Naive thymus-derived CD8-positive, alpha-beta T cell (primary cell): ENCODE measurements at places on chromosomes 5 and 9. TPM values are rescaled to one million over a fixed set of nuclear protein-coding genes. Genes with fewer than 3 reads are reported as not detected.

GRCh38 chr5:7395947-7396712, at the start of gene ADCY2:
TSS of gene ADCY2 (plus strand) at chr5:7396138. CDS start at chr5:7396297, 159 bp downstream.
- no peak for DNase-seq

Gene IFNA13
- total RNA-seq = not detected

DNA sequence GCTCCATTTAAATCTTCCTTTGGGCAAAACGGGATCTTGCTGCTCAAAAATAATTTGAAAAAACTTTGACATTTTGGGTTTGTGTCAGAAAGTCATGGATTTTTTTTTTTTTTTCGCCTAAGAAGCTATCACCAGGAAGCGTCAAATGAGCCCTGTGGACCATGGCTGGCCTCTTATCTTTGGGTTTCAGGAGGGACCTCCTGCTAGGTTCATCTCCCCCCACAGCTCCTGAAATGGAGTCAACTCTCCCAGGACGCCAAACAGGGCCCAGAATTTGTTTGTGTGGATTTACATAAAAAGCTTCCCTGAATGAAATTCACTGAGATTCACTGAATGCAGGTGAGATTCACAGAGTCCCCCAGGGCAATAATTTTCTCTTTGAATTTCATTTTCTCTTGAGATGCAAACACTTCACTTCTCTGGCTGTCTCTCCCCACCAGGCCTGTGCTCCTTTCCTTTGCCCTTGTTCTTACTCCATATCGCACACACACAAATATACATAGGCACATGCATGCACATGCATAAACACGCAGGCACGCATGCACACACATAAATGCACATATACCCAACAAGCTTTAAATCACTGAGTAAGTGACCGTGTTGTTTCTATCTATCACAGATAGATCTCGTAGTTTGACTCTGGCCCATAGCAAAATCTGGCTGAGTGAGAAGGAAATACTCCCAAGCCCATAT, 55.3 kb upstream of the GALNT10 start:
- no peak for DNase-seq

- DNase-seq = no peak
Observed at GRCh38 chr9:76464706-76465105, 5.7 kb downstream of the GCNT1 start.

GRCh38 chr5:1511651-1512540, 11.9 kb downstream of the LPCAT1 start:
- no peak for DNase-seq

Gene ENTR1
- total RNA-seq = 88.1 TPM

DNA sequence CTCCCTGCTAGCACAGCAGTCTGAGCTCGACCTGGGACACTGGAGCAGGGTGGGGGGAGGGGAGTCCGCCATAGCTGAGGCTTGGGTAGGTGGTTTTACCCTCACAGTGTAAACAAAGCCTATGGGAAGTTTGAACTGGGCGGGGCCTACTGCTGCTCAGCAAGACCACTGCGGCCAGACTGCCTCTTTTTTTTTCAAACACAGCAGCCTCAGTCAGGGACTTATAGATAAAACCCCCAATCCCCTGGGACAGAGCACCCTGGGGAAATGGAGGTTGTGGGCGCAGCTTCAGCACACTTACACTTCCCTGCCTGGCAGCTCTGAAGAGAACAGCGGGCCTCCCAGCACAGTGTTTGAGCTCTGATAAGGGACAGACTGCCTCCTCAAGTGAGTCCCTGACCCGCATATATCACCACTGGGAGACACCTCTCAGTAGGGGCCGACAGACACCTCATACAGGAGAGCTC, 151.1 kb upstream of the APC start:
- DNase-seq = no peak

DNA sequence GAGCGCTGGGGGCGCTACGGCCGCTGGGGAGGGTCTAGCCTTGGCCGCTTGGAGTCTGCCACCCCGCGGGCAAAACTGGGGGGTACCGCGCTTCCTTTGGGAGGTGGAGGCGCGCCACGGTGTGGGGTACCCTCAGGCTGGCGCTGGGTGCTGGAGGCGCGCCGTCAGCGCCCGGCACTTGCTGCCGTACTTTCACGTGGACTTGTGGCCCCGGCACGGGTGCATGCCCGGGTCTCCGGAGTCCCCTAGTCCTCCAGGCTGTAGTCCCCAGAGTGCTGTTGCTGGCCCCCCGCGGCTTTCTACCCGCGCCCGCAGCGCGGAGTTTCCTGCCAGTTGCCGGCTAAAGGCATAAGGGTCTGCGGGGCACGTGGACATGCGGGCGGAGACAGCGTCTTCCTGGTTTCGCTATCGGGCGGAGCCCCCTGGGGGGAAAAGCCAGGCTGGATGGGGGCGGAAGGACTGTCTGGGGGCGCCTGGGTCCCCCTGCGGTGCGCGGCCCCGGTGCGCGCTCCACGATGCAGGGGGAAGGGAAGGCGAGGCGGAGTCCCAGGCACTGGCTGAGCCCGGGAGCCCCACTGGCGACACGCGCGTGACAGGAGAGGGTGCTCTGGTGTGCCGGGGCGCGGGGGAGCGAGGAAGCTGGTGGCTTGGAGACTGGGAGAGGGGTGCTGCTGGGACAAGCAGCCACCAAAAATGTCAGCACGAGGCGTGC, 666 bp downstream of the PPARGC1B start:
- peak; percentile 63 for DNase-seq

DNA sequence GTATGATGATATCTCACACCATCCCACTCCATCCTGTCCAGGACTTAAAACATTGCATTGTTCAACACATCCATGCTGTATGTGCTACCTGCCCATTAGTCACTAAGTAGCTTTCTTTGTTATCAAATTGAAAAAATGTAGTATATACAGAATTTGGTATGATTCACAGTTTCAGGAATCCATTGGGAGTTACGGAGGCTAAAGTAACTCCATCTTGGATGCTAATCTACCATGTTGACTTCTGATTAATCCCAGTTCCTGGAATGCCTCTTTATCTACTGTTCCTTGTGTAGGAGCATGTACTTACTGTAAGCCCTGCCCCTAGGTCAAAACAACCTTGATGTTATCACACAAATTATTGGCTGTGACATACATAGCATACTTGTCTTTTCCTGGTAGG, 38.9 kb upstream of the FOXB2 start:
- no peak for DNase-seq

- DNase-seq = no peak
Observed at GRCh38 chr9:109349421-109349846, 28.6 kb upstream of the EPB41L4B start.

GRCh38 chr5:151093476-151093889, 12.6 kb upstream of the TNIP1 start:
- DNase-seq = no peak

DNA sequence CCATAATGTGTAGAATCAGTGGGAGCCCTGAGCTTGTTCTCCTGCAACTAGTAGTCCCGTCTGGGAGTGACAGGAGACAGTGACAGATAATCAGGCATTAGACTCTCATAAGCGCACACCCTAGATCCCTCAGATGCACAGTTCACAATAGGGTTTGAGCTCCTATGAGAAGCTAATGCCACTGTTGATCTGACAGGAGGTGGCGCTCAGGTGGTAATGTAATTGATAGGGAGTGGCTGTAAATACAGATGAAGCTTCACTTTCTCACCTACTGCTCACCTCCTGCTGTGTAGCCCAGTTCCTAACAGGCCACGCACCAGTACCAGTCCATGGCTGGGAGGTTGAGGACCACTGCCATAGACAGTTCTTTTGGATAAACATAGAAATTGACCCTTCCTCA, 188.7 kb downstream of the ROR2 start:
- DNase-seq = no peak

DNA sequence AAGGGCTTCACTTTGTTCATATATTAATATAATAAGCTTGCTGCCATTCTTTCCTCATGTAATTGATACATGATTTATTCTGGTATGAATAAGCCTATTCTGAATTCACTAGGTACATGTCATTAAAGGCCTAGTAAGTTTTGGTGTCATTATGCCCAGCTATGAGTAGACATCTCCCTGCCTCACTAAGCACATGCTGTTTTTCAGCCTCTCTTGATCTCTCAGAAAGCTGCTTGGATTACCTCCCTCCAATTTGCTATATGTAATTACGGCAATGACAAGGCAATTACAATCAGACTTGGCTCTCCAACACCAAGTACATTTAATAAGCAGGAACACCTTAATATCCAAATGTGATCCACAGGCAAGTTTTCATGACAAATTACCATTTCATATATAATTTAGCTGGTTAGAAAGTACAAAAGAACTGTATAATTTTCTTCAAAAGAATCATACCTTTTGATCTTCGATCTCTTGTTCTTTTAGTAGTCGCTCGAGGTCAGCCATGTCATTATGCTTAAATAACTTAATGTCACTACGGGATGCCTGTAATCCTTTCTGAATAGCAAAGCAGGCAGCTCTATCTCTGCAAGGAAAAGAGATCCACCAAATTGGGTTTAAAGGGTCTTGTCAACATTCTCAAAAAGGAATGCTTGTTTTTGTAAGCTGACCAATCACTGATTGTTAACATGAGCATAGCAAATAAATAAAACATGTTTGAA, 56.3 kb downstream of the SPTLC1 start:
- DNase-seq = no peak

Gene SARDH
- 8.7 TPM for total RNA-seq

DNA sequence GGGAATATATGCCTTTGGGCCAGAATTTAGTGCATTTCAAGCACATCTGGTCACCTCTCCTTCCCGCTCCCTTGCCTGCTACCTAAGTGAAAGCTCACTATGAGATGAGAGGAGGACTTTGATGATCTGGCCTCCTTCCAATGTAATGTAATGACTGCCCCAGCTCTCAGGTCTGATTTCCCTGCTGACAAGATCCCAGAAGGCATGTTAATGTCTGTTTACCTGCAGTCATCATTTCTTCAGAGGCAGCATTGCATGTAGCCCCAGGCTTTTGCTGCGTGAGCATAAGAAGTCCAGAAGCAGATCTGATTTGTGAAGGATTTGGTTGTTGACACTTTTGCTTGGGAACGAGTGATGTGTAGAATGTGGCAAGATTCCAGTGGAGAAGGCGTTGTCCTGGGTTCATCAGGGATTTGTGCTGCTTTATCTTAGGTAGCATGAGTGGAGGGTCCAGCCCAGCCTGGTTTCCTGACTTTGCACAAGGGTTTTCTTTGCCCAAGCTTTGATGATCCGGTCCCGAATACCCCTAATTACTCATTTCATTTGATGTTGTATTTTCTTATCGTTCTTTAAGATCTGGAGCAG, 192.7 kb downstream of the GOLPH3 start:
- no peak for DNase-seq

- DNase-seq = no peak
Observed at GRCh38 chr9:137974746-137975526, 97.4 kb downstream of the CACNA1B start.

DNA sequence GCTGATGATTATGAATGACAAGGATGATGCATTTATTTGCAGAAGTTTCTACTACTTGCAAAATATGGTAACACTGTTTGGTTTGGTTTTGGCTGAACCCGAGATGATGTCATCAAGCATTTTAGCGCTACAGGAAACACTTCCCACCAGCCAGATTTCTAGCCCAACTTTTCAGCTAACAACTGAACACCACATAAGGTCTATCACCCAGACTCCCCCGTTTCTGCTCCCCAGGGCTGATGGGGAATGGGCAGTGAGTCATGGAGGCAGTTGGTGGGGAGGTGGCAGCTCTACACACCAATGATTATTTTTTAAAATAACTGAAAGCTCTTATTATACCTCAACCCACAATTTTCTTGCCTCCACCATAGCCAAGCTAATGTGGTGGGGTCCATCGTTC, 302.9 kb downstream of the CEMIP2 start:
- DNase-seq = no peak

Gene SMIM23
- not detected for total RNA-seq

DNA sequence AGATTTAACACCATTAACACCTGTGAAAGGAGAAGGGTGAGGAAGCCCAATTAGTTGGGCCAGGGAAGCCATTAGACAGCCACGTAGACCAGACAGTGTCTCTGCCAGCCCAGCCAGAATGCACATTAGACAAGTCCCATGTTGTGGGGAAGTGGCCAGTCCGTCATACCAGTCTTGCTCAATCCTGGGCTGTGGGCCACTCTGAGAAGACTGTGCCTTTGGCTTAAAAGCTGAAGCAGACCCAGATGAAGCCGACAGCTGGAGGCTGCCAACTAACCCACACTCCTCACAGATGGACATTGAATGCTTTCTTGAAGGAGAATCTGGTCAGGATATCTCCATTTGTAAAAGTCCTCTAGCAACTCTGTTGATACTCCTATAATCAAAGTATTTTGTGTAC, 128.5 kb downstream of the CHSY3 start:
- DNase-seq = no peak

- DNase-seq = no peak
Observed at GRCh38 chr9:24436761-24437160, 108.9 kb downstream of the IZUMO3 start.

DNA sequence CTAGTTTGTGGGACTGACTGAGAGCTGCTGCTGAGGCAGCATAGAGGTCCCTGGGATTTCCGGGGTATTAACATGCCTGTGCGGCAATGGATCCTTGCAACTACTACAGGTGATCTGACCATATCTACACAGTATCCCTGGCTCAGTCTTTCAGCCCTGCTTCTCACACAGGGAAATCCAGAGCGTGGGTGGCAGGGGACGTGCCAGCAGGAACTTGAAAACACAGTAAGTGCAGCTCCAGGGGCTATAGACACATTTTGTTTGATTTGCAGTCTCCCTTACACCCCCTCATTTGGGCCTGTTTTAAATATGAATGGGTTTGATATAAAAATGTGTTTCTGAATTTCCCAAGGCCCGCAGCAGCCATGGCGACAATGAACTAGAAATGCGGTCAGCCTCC, 209.5 kb downstream of the DCP2 start:
- no peak for DNase-seq

- no peak for DNase-seq
Observed at GRCh38 chr5:17278931-17279330, 61.5 kb downstream of the BASP1 start.

Gene RASEF
- not detected for total RNA-seq

Gene GMCL2
- total RNA-seq = not detected

Gene SCGB3A2
- not detected for total RNA-seq

- no peak for DNase-seq
Observed at GRCh38 chr9:100020121-100020795, 78.5 kb downstream of the ERP44 start.

GRCh38 chr5:150143350-150144245, 12.0 kb downstream of the PDGFRB start:
- no peak for DNase-seq

Gene BAAT
- total RNA-seq = not detected

Gene PHF19
- 143 TPM for total RNA-seq

GRCh38 chr9:85971731-85972130, 30.8 kb downstream of the NAA35 start:
- DNase-seq = no peak

Gene ENTPD2
- total RNA-seq = not detected

Gene NME5
- total RNA-seq = not detected

DNA sequence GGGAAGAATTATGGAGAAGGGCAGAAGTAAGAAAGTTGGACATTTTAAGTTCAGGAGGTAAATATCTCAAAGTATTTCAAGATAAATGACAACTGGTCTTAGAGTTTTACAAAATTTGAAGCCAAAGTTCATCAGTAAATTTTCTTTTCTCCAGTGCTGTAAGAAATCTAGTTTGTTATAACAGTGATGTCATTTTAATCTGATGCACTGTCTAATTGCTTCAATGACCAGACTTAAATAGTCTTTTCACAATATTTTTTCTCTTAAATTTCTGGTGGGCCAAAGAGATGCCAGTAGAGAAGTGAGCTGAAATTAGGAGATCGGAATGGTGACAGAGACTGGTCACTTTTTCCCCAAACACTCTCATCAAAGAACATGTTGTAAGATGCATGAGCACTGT, 156.5 kb upstream of the TMEM161B start:
- DNase-seq = no peak

Gene TXNDC8
- not detected for total RNA-seq

- DNase-seq = no peak
Observed at GRCh38 chr9:133552236-133552635, 17.7 kb downstream of the ADAMTSL2 start.

- DNase-seq = no peak
Observed at GRCh38 chr5:132420706-132421272, 51.3 kb downstream of the SLC22A5 start.
